ENCODE measurements at places on chromosomes 5 and 9.

- no peak for DNase-seq
These were observed 188.1 kb downstream of the MELK start for GRCh38 chr9:36760667-36761420.

- DNase-seq, result no peak
These were observed 621 bp upstream of the GCNT4 start for GRCh38 chr5:75053054-75053303.

DNA sequence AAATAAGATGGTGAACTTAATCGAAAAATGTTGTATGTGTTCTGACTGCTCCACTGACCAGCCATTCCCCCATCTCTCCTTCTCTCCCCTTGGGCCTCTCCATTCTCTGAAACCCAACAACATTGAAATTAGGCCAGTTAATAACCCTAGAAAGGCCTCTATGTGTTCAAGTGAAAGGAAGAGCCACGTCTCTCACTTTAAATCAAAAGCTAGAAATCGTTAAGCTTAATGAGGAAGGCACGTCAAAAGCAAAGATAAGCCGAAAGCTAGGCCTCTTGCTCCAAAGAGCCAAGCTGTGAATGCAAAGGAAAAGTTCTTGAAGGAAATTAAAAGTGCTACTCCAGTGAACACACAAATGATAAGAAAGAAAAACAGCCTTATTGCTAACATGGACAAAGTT, 77.4 kb upstream of the NR5A1 start:
- DNase-seq, result no peak

- no peak for DNase-seq
These were observed 148.7 kb downstream of the OXCT1 start for GRCh38 chr5:41721516-41721915.

DNA sequence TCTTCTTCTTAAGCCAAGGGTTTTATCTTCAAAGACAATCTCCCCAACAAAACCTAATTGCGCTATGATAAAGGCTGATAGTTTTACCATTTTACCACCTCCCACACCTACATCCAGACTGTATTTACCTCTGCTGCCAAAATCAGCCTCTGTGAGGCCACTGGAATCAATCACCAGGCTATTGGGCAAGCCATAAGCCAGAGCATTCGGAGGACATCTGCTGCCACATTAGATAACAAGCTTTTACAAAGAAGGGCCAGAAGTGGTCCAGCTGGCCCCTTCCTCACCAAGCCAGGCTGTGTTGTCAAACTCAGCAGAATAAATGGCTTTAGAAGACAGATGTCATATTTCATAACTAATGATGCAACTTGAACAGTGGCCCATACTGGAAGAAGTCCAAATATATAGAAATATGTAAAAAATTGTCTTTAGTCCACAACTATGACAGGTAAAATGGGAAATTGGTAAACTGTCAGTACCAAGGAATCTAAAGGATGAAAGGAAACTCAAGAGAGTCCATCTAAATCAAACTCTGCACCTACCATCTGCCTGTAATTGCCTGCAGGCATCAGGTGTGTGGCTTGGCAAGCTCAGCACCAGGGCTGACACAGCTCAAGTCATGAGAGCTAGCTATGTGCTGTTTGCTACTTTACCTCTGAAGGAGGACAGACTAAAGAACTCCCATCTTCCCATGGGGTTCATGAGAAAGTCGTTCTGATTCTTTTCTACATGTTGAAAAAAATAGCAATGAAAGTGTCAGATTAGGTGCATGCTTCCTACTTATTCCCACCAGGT, 16.1 kb downstream of the SLC45A2 start:
- DNase-seq, result no peak

DNA sequence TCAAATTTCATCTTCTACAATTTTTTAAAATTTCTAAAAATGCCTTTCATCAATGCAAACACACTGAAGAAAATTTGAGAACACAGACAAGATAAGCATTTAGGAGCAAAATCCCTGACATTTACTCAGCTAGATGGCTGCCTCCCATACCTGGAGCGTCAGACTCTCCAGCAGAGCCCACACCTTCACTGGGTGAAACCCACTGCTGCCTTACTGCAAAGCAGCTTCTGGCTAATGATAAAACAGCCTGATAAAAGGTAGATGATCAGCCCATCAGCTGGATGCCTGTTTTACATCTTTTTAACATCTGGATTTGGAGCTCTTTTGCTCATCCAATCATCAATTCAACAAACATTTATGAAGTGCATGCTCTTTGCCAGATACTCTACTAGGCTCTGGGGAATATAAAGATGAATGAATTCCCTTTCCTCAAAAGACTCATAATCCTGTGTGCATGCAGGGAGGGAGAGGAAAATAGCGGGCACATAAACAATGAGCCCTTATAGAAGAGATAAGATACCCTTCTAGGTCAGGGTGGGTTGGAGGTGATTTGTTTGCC, 271.2 kb downstream of the SAXO1 start:
- DNase-seq, result no peak

- no peak for DNase-seq
These were observed 18.1 kb downstream of the SLC1A1 start for GRCh38 chr9:4508246-4508906.

DNA sequence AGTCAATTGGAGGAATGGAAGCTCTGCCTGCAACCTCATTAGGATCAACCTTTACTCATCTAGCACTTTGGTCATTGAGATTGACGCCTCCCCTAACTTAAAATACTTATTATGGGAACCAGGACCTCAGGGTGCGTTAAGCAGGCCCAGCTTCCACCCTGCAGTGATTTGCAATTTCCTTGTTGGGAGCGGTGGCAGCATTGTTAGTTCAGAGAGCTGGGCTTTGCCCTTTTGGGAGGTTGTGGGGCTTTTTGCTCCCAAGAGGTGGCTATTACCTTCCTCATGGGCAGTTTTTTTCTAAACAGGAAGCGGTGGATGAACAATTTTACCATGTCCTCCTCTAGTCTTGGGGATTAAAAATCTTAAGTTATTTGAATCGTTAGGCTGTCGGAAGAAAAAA, 60.9 kb downstream of the TMEM215 start:
- no peak for DNase-seq

All from activated T-cell treated with anti-CD3 and anti-CD28 coated beads for 24 hours (primary cell).